ENCODE measurements at places on chromosomes 16 and 17. TPM values are rescaled to one million over a fixed set of nuclear protein-coding genes. Genes with fewer than 3 reads are reported as not detected.

GRCh38 chr17:27559506-27560481 is 71.2 kb upstream of the LGALS9 start:
- DNase-seq = peak; percentile 74

GRCh38 chr17:56262803-56263202 is 109.5 kb downstream of the ANKFN1 start:
- no peak for DNase-seq

DNA sequence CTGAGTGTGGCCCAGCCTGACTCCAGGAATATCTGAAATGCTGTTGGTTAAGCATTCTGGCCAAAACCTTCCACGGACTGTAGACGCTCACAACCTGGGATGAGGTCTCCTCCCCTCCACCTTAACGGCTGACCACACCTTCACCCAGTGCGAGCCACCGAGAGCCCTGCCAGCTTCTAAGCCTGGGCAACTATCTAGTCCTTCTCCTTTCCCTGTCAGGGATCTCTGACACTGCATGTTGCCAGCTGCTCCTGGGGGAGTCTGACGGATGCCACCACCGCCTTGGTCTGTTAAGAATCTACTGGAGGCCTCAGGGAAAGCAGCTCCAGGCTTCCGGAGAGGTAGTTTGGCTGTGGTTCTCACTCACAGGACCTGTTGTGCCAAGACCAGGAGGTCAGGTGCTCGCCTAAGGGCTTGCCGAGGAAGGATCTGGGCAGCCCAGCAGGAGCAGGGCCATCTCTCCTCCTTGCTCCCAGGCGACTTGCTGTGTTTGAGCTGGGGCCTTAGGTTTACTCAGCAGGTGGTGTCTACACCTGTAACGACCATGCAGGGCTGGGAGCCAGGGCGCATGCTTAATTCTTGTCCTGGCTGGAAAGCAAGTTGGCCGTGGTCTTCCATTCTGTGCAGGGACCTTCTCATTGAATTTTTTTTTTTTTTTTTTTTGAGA is 111.8 kb downstream of the NTN1 start:
- no peak for DNase-seq

GRCh38 chr17:35729405-35729833 is 2.0 kb upstream of the RASL10B start:
- DNase-seq = no peak

DNA sequence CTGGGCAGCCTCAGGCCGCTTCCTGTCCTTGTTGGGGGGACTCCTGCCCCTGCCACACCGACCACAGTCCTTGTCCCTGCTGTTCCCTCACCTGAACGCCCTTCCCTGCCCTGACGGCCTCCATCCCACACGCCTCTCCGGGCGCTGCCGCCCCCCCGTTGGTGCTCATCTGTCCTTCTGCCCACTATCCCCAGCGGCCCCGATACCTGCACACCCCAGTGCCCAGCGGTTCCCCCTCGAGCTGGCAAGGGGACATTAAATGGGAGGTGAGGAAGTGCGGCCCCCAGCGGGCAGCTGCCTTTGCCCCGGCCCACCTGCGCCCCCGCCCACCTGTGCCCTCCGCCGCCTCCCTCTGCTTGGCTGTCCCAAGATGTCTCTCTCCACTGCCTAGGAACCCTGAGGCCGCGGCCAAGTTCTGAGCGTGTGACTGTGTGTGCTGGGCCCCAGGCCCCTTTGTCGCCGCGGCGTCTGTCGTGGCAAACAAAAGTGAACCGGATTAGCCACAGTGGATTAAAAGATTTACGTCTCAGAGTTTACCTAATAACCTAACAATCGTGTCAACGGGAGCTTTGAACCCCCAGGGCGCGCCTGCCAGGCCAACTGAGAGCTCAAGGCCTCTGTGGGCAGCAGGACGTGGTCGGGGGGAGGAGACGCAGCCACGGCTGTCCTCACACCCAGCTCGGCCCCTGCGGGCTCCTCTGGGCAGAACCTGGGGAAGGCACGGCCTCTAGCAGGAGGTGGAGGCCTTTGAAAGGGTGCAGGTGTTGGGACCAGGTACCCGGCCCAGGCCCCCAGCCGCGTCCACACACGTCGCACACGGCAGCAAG is 7.6 kb upstream of the AXIN1 start:
- no peak for DNase-seq

DNA sequence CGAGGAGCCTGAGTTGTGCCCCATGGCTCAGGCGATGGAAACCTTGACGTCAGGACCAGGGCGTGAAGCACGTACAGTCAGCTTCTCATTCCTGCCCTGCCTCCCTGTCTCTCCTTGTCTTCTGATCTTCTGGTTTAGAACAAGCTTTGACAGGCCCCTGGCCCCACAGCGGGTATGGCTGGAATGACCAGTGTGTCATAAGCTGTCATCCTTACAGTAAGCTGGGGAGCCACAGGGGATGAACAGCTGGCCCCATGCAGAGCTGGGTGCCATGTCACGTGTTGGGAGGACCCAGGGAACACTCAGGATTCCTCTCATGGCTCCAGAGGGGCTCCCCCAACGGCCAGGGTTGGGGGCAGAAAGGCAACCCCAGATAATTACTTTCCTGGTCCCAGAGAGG is 157.6 kb upstream of the PLCG2 start:
- no peak for DNase-seq

DNA sequence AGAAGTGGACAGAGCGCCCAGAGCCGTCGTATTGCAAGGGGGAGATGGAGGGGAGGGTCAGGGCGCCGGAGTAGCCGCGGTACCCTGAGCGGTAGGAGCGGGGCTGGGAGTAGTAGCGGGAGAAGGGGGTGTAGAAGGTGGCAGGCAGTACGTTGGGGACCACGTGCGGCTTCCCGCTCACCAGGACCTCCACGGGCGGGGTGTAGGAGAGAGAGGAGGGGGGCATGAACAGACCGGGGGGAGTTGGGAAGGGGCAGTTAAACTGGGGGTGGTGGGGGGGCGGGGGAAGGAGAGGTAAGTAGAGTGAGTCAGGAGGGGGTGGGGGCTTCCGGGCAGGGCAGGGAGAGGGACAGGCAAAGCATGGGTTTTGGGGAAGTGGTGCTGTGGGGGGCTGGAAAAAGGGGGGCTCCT is 16.8 kb downstream of the ST6GALNAC2 start:
- DNase-seq = no peak

DNA sequence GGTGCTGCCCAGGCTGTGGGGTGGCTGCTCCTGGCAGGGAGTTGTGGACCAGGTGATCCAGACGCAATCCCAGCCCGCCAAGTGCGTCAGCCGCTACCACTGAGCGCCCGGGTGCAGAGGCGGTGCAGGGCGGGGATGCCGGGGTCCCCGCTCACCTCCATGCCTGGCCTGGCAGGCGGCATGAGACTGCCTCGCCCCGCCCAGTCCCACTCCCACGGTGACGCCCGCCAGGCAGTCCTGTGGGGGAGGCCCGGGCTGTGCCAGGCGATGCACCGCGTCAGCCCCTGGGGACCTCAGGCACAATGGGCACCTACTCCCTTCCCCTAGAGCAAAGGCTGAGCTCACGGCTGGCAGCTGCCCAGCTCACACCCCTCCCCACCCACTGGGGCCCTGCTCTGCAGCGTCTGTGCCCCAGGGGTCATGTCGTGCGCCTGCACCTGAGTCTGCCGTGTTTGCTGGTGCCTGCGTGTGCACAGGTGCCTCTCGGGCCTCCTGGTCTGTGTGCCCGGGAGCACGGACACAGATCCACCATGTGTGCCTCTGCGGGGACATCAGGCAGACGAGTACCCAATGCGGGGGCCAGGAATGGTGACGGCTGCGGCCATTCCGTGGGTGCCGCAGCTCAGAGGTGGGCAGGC is 5.3 kb downstream of the RPUSD1 start:
- DNase-seq = no peak

GRCh38 chr17:21252796-21253645 is at the start of gene NATD1:
Gene NATD1 (minus strand): TSS chr17:21253410. CDS start chr17:21253264, 146 bp downstream.
- peak; percentile 95 for DNase-seq

GRCh38 chr16:15807603-15808009 is 49.2 kb downstream of the MYH11 start:
- peak; percentile 88 for DNase-seq

- DNase-seq = no peak
Measured at GRCh38 chr17:30589431-30589830, 112.2 kb downstream of the GOSR1 start.

DNA sequence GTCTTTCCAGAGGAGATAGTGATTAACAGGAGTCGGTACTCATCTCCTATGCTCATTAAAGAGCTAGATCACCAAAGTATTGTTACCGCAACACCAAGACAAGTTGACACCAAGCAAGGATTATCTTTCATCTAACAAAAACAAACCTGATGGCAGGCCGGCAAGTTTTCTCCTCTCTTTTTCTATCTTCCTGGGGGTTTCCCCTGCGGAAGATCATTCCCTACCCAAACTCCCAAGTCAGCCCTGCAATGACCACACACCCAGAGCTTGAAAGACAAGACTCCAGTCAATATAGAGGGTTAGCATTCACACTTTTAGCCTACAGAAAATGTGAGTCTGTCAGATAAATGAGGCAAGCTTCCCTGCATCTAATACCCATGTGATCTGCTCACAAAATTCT is 312.1 kb downstream of the SOX9 start:
- DNase-seq = no peak

DNA sequence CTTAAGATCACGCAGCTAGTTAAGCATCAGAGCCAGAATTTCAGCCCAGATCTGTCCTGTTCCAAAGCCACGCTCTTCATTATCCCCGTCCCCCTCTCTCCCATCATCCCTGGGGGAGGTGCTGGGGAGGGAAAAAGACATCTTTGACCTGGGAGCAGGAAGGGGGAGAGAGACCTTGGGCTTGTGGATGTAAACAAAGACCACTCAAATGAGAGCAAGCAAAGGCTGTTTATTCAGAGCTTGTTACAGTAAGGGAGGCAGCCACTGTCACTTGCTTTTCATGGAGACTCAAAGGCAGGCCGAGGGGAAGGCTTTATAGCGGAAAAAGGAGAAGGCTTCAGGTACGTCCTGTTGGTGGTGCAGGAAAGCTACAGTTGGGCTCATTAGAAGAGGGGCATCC is 3.5 kb upstream of the RPRML start:
- DNase-seq = no peak

DNA sequence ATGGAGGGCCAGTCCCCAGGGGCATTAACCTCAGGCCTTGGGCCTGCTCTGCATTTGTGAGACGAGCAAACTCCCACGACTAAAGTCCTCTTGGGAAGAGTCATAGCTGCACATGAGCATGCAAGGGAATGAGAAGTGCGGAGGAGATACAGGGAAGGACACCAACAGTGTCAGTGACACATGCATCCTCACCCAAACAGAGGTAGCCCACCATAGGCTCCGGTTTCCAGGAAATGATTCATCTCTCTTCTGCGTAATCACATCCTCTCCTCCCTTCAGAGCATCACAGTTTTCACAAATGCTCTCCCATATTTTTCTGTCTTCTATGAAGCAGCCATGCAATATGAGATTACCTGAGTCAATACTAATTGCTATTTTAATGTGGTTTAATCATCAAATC is 725.7 kb upstream of the GOT2 start:
- DNase-seq = no peak

DNA sequence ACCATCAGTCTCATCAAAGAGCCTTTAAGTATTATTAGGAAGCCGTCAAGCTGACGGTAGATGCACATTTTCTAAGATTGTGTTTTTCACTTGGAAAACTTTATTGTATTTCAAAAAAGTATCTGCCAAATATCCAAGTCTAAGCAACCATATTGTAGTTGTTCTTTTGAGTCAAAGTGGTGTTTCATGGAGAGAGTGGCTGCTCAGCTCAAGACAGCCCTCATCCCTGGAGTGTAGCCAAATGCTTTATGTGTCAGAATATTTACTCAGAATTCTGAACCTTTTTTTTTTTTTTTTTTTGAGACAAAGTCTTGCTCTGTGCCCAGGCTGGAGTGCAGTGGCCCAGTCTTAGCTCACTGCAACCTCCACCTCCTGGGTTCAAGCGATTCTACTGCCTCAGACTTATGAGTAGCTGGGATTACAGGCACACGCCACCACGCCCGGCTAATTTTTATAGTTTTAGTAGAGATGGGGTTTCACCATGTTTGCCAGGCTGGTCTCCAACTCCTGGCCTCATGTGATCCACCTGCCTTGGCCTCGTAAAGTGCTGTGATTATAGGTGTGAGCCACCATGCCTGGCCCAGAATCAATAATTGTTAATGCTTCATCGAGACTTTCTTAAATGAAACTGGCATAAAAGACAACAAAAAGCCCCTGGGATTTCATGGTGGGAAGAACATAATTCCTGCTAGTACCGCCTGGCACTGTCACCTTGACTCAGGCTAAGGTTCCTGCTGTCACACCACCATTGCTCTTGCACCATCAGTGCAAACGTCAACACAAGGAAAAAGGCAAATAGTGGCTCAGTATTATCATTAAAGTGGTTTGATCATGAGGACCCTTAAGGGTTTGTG is 45.5 kb downstream of the PRKCA start:
- DNase-seq = no peak

DNA sequence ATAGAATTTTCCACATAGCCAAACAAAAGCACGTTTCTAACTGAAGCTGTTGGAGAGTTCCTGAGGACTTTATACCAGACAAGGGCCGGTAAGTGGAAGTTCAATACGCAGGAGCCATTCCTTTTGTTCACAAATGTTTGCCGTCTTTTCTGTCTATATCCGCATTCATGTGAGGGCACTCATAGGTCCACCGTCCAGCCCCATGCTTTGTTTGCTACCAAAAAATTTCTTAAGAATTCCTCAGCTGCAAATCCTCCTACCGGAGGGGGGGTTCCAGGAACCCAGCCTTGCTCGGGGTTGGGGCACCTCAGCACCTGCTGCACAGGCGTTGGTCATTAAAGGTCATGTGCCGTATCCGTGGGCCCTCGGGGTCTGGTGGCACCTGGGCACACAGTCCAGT is 276.8 kb downstream of the SEC14L1 start:
- no peak for DNase-seq

- DNase-seq = no peak
Measured at GRCh38 chr17:74099442-74100340, 103.8 kb upstream of the RPL38 start.

GRCh38 chr17:41728056-41728455 is 6.4 kb downstream of the HAP1 start:
- DNase-seq = no peak

Gene HSD17B1
- total RNA-seq = 0.16 TPM

Gene MRM3
- 22.4 TPM for total RNA-seq

Gene CFAP97D1
- total RNA-seq = not detected

Gene AXIN2
- total RNA-seq = 15.3 TPM

Gene TBX6
- total RNA-seq = 1.2 TPM

Gene TIMP2
- total RNA-seq = 142 TPM

Gene KRTAP1-5
- total RNA-seq = not detected

All from sigmoid colon (tissue), 7 donors.